ENCODE measurements at places on chromosomes 1 and 21.

DNA sequence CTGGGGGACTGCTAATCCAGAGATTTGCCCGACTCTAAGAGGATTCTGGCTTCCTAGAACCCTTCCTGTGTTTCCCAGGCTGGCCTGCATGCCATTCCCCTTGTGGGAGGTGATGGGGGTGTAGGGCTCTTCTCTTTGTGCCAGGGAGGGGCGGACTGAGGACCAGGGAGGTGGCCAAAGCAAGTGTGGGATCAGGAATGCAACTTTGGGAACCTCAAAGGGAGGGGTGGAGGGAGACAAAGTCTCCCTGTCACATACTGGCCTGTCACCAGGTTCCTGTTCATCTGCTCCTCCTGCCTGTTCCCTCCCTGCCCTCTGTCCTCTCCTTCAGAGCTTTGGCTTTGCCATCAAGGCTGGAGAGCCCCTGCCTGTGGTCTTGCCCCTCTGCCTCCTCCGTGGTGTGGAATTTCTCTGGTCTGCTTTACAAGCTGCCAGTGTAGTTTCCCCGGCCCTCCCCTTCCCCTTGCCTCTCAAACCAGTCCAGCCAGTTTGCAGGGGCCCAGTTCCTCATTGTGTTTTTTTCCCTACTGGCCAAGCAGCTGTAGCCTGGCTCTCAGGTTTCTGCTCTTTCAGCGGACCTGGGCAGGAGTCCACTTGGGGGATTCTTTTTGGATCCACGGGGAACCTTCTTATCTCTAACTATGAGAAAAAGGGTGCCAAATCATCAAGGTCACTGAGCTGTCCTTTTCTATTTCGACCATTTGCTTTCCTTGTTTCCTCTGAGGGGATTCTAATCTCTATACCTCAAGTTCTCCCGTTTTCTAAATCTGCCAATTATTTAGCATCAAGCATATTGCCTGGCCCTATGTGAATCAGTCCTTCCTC lies 1.8 kb downstream of the CGN start:
- DNase-seq, result no peak

DNA sequence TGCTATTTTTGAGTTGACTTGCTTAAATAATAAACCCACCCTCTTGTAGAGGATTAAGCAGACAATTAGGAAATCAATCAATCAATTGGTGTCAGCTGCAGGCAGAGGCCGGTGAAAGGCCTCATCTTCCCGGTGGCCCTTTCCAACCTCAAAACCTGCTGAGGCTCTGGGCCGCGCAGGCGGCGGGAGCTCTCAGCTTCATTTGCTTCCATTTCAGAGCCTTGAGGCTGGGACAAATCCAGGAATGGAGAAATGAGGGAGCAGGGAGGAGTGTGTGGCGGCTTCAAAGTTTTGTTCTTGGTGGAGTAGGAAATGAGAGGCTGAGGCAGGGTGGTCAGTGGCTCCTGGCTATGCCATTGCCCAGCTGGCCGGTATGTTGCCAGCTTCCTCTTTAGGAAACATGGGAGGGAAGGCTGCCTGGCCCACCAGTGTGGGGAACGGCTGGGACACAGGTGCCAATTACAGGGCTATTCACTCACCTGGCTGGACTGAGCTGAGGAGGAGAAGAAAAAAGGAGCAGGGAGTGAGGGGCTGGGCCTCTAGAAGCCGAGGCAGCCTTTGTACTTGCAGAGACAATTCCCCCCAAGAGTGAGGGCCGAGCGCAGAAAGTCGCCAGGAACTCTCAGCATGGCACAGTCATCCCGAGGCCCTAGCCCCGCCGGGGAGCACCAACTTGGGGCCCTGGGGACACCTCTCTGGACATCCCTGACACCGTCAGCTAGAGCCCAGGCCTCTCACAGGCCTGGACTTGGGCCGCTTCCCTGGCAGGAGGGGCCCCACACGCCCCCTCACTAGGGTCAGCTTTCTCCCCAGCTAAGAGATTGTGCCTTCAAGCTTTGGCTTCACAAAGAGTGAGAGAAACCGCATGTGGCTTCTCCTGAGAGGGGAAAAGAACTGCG lies 4.4 kb downstream of the POU3F1 start:
- DNase-seq, result no peak

- no peak for DNase-seq
Observed at GRCh38 chr1:36327421-36328087, 4.1 kb upstream of the EVA1B start.

GRCh38 chr1:154198756-154199562 lies 7.1 kb upstream of the TPM3 start:
- DNase-seq, result peak; percentile 26

DNA sequence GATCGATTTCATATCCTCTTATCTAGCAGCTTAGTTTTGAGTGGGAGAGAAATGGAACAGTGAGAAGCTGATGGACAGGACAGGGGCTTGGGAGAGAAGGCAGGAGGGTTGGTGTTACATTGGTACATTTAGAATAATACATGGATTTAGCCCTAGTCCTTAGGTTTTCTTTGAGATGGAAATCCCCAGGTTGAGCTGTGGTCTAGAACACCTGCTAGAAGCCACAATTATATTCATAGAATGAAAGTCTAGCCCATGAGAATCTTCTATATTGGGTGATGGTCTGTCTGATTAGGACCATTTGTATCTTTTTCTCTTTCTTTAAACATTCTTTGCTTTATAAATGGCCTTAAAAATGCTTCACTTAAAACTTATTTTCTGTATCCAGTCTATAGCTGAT lies 19.9 kb downstream of the CRNN start:
- no peak for DNase-seq

DNA sequence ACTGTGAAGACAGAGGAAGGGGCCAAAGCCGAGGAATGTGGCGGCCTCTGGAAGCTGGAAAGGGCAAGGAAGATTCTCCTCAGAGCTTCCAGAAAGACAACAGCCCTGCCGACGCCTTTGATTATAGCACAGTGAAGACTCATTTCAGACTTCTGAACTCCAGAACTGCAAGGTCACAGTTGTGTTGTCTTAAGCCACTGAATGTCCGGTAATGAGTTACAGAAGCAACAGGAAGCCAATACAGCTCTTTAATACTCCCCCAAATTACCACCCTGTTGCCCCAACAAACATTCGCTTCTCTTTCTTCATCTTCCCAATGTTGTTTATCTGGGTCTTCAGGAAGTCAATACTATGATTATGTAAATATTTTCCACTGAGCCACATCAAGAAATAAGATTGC lies 44.0 kb downstream of the ETS2 start:
- no peak for DNase-seq

DNA sequence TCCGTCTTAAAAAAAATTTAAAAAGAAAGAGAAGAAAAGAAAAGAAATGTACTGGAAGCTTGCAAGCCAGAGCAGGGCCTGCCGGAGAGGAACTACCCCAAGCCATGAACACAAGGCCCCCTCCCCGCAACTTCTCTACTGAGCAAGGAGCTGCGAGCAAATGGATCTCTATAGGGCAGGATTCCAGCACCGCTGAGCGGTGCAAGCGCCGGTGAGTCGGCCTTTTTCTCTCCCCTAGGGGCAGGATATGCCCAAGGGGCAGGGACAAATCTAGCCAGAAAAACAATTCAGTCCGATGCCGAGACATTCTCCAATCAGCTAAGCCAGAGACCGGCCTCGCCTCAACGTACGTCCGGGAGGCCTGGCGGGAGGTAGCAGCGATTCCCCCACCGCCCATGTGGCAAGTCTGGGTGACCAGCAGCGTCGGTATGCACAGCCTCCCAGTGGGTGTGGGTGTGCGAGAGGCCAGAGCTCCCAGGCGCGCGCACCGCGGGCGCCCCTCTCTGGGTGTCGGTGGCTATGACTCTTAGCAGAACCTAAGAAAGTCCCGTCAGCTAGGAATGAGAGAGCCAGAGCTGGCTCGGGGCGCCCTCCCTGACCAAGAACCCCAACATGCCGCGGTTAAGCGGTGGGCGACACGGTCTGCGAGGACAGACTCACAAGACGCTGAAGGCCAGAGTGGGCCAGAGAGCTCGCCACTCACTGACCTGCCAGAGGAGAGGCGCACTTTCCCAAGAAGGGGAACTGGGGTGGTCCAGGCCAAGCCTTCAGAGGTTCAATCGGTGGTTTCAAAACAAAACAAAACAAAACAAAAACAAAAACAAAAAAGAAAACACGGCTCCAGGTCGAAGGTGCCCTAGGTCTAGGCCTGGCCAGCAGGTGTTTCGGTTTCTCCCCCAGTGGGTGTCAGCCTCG lies 1.9 kb downstream of the CSMD2 start:
- DNase-seq, result peak; percentile 84

DNA sequence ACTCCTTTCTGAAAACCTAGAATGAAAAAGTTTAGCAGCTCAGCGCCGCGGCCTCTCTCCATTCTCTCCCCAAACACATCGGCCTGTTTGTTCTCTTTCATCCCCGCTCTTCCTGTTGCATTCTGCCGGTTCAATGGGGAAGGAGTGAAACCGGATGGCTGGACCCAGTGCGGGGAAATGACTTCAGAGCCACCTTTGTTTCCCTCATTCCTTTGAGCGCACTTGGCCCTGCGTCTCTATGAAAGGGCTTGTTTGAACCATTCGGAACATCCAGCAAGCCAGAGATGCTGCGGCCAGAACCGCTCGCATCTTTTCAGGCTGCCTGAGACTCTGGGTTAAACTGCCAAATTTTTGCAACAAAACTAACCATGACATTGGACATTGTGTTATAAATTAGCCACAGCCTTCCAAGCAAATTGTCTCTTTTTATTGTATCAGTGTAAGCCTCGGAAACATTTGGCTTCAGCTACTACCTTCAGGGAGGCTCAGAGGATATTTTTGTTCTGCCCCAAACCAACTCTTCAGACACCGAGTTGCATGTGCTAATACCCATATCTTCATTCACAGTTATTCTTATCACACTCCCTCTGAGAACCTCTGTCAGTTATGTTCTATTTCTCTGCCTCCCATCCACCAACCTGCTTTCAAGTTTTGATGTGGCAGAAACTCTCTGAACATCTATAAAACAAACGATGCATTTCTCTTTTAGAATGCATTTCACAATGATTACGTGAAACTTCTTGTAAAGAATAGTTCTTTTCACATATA lies 5.1 kb upstream of the OLIG1 start:
- DNase-seq, result peak; percentile 55

DNA sequence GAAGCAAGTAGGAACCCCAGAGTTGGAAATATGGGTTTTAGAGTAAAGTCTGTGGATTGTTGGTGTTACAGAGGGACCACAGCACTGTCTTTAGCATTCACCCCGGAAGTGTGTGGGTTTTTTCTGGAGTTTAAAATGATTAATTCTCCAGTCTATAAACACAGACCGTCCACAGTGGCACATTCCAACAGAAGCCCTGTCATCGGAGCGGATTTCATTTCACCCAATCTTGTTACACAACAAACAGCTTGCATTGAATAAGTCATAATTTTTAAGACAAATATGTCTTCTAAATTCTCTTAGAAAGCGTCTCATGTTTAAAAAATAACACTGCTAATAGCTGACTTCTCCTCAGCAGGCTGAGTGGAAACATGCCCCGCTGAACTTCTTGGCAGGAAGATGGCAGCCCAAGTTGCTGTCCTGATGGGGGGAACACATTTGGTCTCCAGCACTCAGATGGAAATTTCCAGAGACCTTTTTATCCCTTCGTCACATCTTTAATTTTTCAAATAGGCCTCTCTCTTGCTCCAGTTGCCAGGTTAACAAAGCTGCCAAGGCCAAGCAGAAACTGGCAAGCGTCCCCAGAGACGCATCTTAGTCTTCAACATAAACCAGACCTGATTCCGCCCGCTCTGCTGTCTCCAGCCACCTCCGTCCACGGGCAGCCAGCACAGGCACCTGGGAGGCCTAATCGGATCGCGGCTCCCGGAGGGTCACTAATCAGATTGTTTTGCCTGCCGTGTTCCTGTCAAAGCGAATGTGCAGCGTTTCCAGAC lies 28.8 kb upstream of the SLC19A1 start:
- DNase-seq, result no peak

DNA sequence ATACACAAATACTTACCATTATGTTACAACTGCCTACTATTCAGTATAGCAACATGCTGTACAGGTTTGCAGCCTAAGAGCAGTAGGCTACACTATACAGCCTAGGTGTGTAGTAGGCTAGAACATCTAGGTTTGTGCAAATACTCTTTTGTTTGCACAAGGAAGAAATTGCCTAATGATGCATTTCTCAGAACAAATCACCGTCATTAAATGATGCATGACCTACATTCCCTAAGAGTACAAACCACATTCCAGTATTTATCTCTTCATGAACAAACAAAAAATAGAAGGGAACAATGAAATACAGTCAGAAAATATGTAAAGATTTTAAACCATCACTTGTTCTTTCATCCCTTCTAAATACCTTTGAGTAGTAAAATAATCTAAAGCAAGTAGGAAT lies 109.7 kb upstream of the HP1BP3 start:
- no peak for DNase-seq

GRCh38 chr1:70963374-70963773 lies 84.2 kb downstream of the PTGER3 start:
- no peak for DNase-seq

GRCh38 chr1:198295971-198296370 lies 139.2 kb downstream of the NEK7 start:
- DNase-seq, result no peak

Data from midbrain (tissue), 1 donor.